ENCODE measurements at places on chromosomes 1 and 21. TPM values are rescaled to one million over a fixed set of nuclear protein-coding genes. Genes with fewer than 3 reads are reported as not detected.
A peak's percentile ranks its signal among the peaks of the same experiment; 100 is the strongest.

- no peak for DNase-seq
Observed at GRCh38 chr21:46061063-46061462, 36.8 kb upstream of the COL6A2 start.

GRCh38 chr1:180521474-180522212, 19.3 kb upstream of the ACBD6 start:
- DNase-seq = peak; percentile 66

- DNase-seq = no peak
Observed at GRCh38 chr1:226649780-226650179, 89.3 kb downstream of the ITPKB start.

GRCh38 chr1:31182352-31182751, 57.3 kb downstream of the NKAIN1 start:
- no peak for DNase-seq

DNA sequence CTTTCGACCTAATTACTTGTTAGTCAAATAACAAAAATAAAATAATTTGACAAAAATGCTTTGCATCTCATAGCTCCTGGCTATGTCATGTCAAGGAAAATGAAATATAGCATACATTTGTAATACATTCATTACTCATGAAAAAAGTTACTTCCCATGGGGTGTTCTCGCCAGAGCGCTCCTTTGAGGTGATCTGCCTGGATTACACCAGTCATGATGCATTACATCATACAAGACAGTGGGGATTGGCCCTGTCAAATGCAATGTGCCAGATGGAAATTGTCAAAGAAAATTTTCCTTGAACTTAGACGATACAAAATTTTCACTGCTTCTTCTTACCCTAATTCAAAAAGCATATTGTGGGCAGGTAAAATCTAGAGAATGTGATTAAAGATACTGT, 215.6 kb upstream of the B3GALT2 start:
- DNase-seq = no peak

DNA sequence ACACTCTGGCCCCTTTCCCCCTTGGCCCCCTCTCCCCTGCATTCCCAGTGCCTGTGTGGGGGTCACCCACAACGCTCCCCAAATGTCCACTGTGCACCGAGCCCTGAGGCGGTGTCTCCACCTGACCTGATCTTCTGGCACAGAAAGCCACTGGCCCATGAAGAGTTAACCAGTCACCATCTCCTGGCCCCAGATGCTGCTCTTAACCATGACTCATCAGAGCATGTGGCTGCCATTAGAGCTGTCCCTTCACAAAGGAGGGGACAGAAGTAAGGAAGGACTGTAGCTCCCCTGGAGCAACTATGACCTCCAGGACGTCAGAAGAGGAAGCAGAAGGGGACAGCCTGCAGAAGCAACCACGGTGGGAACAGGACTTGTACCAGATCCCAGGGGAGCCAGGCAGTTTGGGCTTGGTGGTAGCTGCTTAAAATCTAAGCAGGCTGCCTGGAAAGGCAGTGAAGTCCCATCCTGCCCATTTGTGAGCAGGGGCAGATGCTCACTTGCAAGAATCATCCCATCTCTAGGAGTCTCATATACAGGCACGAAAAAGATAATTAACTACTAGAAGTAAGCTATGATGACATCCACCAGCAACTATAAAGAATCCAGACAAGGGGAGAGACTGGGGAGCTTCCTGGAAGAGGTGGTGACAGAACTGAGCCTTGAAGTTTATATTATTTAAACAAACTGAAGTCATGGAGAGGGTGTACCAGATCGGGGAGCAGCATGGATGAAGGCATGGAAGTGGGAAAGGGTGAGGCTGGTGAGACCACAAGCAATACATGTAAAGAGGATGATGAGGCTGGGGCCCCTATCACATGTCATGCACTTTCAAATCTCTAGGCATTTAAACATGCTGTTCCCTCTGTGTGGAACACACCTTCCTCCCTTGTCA, 1.1 kb upstream of the TTC39A start:
- DNase-seq = no peak

- no peak for DNase-seq
Observed at GRCh38 chr1:95382000-95382786, 148.2 kb downstream of the RWDD3 start.

DNA sequence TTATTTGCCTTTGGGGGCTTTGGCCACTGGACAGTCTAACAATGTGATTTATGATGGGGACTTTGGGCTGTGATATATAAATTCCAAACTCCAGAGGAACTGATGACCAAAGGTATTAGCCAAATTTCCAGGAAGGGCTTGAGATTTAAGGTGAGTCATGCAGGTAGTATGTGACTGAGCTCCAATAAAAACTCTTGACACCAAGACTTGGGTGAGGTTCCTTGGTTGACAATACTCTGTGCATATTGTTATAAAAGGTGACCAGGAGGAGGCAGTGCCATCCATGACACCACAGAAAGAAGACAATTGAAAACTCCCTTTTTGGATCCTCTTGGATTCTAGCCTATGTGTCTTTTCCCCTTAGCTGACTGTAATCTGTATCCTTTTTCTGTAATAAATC, 392.7 kb upstream of the LRRC7 start:
- no peak for DNase-seq

DNA sequence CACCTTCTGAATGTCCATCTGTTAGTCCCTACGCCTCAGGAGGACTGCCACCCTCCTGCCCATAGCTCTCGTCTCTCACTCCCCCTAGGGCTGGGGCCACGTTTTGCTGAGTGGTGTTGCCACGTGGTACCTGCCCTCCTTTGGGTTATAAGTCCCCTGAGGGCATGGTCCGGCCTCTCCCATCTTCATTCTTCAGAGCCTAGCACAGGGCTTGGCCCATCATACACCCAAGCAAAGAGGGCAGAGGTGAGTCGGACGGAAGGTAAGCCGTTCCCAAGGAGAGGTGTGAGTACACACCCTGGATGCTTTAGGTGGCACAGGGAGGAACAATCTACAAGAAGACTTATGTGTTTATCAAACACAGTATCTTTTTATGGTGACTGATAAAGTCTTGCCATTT, 10.9 kb downstream of the PADI2 start:
- no peak for DNase-seq

DNA sequence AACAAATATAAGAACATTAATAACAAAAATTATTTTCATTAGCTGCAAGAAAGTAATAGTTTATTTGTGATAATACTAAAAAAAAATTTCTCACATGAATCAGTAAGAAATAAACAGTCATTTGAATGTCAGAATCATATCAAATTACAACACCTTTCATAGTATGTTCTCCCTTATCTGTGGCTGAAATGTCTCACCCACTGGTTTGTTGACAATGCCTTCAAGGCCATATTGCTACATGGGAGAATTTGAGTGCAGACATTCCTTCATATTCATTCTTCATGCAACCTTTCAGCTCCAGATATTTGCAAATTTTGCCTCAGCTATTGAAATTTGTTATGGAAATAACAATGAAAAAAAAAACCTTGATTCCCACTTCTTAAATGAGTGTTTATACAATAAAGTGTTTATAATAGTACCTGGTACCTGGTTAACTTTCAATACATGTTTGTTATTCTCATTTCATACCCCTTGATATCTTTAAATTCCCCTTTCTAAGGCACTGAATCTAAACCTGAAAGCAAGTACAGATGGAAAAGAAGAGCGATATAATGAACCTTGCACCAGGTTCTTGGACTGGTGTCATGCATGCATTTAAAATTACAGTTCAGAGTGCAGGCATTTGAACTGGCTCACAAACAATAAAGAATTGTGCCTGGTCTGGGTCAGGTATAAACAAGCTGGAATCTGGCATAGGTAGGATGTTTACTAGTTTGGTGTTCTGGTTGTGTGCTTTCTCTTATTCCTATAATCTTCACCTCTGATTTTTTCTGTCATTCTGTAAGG, 242.2 kb upstream of the ADGRL2 start:
- no peak for DNase-seq

DNA sequence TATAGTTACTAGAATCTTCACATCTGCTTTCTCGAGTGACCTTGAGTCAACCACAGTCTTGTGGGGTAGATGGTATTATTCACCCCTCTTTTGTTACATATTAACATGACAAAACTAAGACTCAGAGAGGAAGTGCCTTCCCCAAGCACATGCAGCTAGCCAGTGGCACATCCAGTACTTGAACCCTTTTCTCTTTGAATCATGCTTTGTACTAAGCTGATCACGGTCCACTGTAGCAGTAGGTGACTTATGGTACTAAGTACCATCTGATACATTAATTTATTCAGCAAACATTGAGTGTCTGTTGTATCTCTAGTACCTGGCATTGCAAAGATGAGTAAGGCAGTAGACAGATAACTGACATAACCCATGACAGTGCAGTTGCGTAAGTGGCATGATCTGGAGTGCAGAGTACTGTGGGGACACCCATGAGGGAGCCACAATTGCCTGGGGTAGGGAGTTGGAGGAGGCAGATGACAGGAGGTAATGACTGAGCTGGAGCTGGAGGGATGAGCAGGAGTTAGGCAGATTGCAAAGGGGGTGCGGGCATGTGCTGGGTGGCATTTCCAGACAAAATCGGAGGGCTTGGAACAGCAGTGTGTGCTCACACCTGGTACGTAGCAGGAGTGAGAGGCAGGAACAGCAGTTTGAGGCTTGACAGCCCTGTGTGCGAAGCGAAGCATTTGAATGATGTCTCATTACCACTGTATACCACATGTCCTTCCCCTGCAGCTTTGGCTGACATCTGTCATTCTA, 29.8 kb downstream of the UCK2 start:
- DNase-seq = no peak

DNA sequence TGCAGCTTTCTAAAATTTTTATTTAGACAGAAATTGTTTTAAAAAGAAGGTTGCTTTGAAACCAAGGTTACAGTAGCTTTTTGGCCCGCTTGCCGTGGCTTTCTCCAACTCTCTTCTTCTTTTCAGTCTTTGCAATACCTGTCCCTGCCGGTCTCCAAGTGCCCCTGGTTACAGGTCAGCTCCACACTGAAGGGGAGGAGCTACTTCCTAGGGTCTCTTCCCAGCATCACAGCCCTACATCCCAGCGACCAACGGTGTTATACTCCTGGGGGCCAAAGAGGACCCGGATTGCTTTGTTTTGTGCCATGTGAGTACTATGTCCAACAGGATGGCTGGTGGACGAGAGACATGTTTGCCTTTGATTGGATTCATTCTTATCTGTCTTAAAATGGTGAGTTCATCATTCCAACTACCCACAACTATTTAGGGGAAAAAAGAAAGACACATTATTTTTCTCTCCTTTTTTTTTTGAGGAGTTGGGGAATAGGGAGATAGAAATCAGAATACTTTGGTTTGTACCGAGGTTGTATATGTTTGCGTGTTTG, at the start of gene FNDC7:
TSS of gene FNDC7 (plus strand) at position 303 of the 545 bp plus-strand sequence. CDS start at position 329, 26 bp downstream.
- DNase-seq = no peak

GRCh38 chr1:154478639-154479038, 23.4 kb upstream of the TDRD10 start:
- no peak for DNase-seq

GRCh38 chr1:207823880-207824566, 72.2 kb downstream of the CD46 start:
- peak; percentile 95 for DNase-seq

GRCh38 chr21:19853061-19853460, 1145.1 kb upstream of the NCAM2 start:
- DNase-seq = no peak

GRCh38 chr1:119735217-119735616, 23.5 kb downstream of the PHGDH start:
- DNase-seq = no peak

- no peak for DNase-seq
Observed at GRCh38 chr1:224815647-224816046, 113.8 kb upstream of the DNAH14 start.

GRCh38 chr1:93813076-93813475, 65.9 kb downstream of the DNTTIP2 start:
- no peak for DNase-seq

- DNase-seq = no peak
Observed at GRCh38 chr21:35350965-35351364, 301.9 kb upstream of the RUNX1 start.

- no peak for DNase-seq
Observed at GRCh38 chr1:225610539-225610938, 42.4 kb downstream of the ENAH start.

DNA sequence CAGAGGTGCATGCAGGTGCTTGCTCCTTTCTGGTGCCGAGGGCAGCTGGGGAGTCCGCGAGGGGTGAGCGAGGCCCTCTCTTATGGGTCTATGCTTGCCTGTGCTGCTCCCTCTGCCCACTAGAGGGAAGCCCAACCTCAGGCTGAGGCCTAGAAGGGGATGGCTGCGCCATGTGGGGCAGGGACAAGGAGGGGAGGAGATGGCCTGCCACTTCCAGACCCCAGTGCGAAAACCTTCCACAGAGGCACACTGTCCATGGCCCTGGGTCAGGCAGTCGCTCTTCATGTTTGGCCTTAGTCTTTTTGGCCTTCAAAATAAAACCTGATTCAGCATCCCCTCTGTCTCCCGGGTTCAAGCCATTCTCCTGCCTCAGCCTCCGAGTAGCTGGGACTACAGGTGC, 14.0 kb downstream of the RHBG start:
- DNase-seq = no peak

DNA sequence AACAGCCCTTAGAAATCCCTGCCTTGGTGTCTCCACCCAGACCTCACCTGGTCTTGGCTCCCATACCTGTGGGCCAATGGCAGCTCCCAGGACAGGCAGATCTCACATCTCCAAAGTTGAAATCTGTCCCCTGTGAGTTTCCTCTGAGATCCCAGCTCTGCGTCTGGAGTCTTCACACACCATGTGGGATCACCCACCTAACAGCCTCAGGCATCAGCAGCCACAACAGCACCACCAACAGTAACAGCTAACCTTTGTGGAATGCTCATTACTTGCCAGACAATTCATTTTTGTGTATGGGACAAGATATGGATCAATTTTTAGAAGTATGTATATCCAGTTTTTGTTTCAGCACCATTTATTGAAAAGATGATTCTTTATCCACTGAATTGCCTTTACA, 523.2 kb downstream of the MATN1 start:
- DNase-seq = peak; percentile 21

SYT14 gene
- 0.17 TPM for total RNA-seq

CACNA1S gene
- total RNA-seq = not detected

NCF2 gene
- total RNA-seq = 10.0 TPM

FAAH gene
- total RNA-seq = 6.8 TPM

NHLH1 gene
- total RNA-seq = not detected

NKAIN1 gene
- not detected for total RNA-seq

PODN gene
- total RNA-seq = 110 TPM

WARS2 gene
- total RNA-seq = 5.8 TPM

DCDC2B gene
- total RNA-seq = not detected

ANKRD45 gene
- total RNA-seq = 0.33 TPM

KCNT2 gene
- total RNA-seq = 9.3 TPM

NGF gene
- total RNA-seq = 7.5 TPM

KRTAP19-1 gene
- not detected for total RNA-seq

OLIG1 gene
- total RNA-seq = not detected

GSTM2 gene
- total RNA-seq = 28.3 TPM

TEX38 gene
- total RNA-seq = not detected

TMEM59 gene
- 334 TPM for total RNA-seq

Data from esophagus muscularis mucosa (tissue), 4 donors.